ENCODE measurements at places on chromosomes 3 and 15.

GRCh38 chr3:20861454-20861853 lies 675.4 kb upstream of the SGO1 start:
- H3K36me3 ChIP-seq = no peaks in the 10 kb centered on the region
- no peak overlapping the region for H3K27ac ChIP-seq
- H3K4me1 ChIP-seq = no peaks in the 10 kb centered on the region
- H3K4me3 ChIP-seq = no peak overlapping the region
- ATAC-seq = no peak
- no peaks in the 10 kb centered on the region for H3K27me3 ChIP-seq

DNA sequence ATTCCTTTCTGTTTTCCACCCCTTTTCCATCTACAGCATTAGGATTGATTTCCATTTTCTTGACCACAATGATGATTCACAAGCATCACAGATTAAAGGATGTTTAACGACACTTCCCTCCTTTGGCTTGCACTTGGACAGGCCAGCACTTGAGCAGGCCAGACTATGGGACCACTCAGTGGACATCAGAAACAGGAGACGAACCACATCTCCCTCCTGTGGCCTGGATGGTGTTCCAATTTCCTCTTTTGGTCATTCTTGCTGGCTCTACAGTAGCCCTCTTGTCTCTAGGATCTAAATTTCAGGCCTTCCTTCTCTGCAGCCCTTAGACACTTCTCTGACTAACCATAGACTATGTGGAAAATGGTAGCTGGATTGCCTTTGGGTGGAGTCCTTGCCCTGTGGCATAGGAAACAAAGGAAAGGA lies 78.8 kb upstream of the BOC start:
- no peak for ATAC-seq
- H3K4me3 ChIP-seq = no peak overlapping the region
- H3K27me3 ChIP-seq = no peaks in the 10 kb centered on the region
- no peak overlapping the region for H3K27ac ChIP-seq
- no peaks in the 10 kb centered on the region for H3K4me1 ChIP-seq

DNA sequence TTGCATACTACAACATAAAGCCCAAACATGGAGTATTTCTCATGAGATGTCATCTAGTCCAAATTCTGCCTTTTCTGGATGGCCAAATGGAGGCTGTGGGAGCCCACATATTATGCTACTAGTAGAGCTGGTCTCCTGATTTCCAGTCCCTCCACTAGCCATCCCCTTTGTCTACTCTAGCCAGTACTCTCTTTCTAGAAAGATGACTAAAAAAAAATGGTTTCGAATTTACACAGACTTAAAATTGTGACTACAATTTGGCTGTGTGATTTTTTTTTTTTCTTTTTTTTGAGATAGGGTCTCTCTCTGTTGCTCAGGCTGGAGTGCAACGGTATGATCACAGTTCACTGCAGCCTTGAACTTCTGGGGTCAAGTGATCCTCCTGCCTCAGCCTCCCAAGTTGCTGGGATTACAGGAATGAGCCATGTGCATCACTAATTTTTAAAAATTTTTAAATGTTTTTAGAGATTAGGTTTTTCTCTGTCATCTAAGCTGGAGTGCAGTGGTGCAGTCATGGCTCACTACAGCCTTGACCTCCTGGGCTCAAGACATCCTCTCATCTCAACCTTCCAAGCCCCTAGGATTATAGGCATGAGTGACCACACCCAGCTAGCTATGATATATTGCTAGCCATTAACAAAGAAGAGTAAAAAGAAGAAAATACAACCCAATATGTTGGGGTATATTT lies 273.9 kb downstream of the ADAMTSL3 start:
- no peaks in the 10 kb centered on the region for H3K4me1 ChIP-seq
- H3K27ac ChIP-seq = no peak overlapping the region

- no peak overlapping the region for H3K4me3 ChIP-seq
- no peak overlapping the region for H3K27ac ChIP-seq
- ATAC-seq = no peak
- H3K36me3 ChIP-seq = no peaks in the 10 kb centered on the region
- H3K4me1 ChIP-seq = peaks cover 20% of the 10 kb centered on the region
These were observed 217.4 kb downstream of the TCF12 start for GRCh38 chr15:57135800-57136199.
